Cerebellum (tissue), 4 donors: ENCODE measurements at places on chromosomes 4 and X. TPM values are rescaled to one million over a fixed set of nuclear protein-coding genes. Genes with fewer than 3 reads are reported as not detected.

The RHOH gene
- 0.18 TPM for total RNA-seq

The SOX3 gene
- 1.5 TPM for total RNA-seq

The RASSF6 gene
- 0.09 TPM for total RNA-seq

The VCX3B gene
- total RNA-seq = not detected

The S100G gene
- total RNA-seq = not detected

The DACH2 gene
- 7.3 TPM for total RNA-seq

The NDUFB11 gene
- total RNA-seq = 37.2 TPM

The PABPC1L2A gene
- 0.91 TPM for total RNA-seq

The LIMCH1 gene
- total RNA-seq = 50.8 TPM

The CLDN22 gene
- total RNA-seq = not detected

The FGF5 gene
- total RNA-seq = 26.1 TPM

The SFRP2 gene
- 3.7 TPM for total RNA-seq

The DGKQ gene
- 7.3 TPM for total RNA-seq

The P2RY8 gene
- total RNA-seq = 0.09 TPM

The EMCN gene
- 5.2 TPM for total RNA-seq

The SYTL5 gene
- total RNA-seq = 1.1 TPM

The PNMA6F gene
- total RNA-seq = 0.36 TPM

The CPZ gene
- 5.0 TPM for total RNA-seq

The STAP1 gene
- not detected for total RNA-seq

The PNPLA4 gene
- 10.5 TPM for total RNA-seq

The TRO gene
- 78.4 TPM for total RNA-seq

The TMEM156 gene
- 0.09 TPM for total RNA-seq

The LUZP4 gene
- total RNA-seq = not detected

The CRMP1 gene
- 278 TPM for total RNA-seq

The TENM3 gene
- 163 TPM for total RNA-seq

The MGARP gene
- total RNA-seq = 0.73 TPM

The PCDH18 gene
- 42.3 TPM for total RNA-seq

The SLC10A4 gene
- 1.1 TPM for total RNA-seq

The PPA2 gene
- 60.1 TPM for total RNA-seq

The AWAT2 gene
- total RNA-seq = not detected

The CTAG1A gene
- not detected for total RNA-seq

The CHRDL1 gene
- 24.4 TPM for total RNA-seq

The KANTR gene
- total RNA-seq = 53.1 TPM

The SLC6A14 gene
- total RNA-seq = not detected

The CLDN2 gene
- not detected for total RNA-seq

The TMEM31 gene
- total RNA-seq = not detected

The FUNDC1 gene
- total RNA-seq = 9.7 TPM

The PWWP3B gene
- 1.00 TPM for total RNA-seq

The MSX1 gene
- total RNA-seq = 6.7 TPM

The HAND2 gene
- not detected for total RNA-seq

The HTR2C gene
- 3.3 TPM for total RNA-seq

The MTTP gene
- 2.4 TPM for total RNA-seq

The TLR2 gene
- 2.2 TPM for total RNA-seq

The POU3F4 gene
- 6.8 TPM for total RNA-seq

The CYBB gene
- 10.3 TPM for total RNA-seq

The IGSF1 gene
- total RNA-seq = 1.7 TPM

The GC gene
- not detected for total RNA-seq

The PRKX gene
- total RNA-seq = 27.8 TPM

The CT45A10 gene
- not detected for total RNA-seq

The CFAP47 gene
- total RNA-seq = 6.8 TPM

The MAGEA12 gene
- total RNA-seq = not detected

The SPON2 gene
- 21.9 TPM for total RNA-seq

The NLGN3 gene
- total RNA-seq = 21.4 TPM

The PPEF2 gene
- total RNA-seq = not detected

The SYTL4 gene
- 3.4 TPM for total RNA-seq

The MAGEB2 gene
- not detected for total RNA-seq

The ZDHHC9 gene
- total RNA-seq = 25.0 TPM

The FGFRL1 gene
- 5.3 TPM for total RNA-seq

The FAT4 gene
- 83.7 TPM for total RNA-seq
